Upper lobe of right lung (tissue), 1 donor: ENCODE measurements at places on chromosomes 7 and 10.

DNA sequence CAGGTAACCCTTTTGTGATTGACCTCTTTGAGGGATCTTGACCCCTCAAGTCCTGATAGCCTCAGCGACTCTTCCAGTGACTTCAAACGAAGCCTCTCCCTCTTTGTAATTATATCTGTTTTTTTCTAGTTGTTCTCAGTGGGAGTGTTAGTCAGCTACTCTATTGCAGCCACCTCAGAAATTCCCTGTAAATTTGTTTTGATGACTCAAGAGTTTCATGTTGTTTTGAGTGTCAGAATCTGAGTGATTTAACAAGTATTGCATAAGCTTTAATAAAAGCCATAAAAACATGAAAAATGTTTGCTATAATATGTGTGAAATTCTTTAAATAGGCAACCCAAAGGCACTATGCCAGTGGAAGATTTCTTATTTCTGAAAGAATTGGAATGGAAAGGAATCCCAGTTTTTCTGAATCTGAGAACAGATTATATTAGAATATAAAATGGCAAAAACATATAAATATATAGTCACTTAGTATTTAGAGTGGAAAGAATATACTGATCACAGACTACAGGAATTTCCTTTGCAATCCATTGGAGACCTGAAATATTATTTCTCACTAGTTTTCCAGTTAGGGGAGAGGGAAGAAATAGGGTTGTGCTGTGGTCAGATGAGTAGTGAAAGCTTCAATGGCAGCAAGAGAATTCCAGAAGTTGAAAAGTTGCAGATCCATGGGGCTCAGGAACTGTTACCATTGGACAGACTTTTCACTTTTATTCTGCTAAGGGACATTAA lies 94.4 kb upstream of the SEMA3C start:
- no peak for DNase-seq

DNA sequence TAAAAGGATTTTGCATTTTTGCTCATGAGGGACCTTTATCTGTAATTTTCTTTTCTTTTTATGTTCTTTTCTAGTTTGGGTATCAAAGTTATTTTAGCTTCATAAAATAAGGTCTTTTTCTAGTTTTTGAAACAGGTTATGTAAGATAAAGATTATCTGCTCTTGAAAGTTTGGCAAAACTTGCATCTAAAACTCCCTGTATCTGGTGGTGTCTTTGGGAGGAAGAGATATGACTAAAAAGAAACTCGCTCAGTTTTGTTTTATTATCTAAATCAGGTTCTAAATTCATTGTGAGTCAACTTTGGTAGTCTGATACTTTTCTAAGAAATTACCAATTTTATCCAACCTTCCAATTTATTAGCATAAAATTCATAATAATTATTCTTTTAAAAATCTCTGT lies 55.1 kb downstream of the VCL start:
- no peak for DNase-seq

- DNase-seq, result no peak
These were observed 33.5 kb upstream of the EN2 start for GRCh38 chr7:155424301-155425010.

- no peak for DNase-seq
These were observed 544.2 kb upstream of the PHF14 start for GRCh38 chr7:10429511-10429910.

DNA sequence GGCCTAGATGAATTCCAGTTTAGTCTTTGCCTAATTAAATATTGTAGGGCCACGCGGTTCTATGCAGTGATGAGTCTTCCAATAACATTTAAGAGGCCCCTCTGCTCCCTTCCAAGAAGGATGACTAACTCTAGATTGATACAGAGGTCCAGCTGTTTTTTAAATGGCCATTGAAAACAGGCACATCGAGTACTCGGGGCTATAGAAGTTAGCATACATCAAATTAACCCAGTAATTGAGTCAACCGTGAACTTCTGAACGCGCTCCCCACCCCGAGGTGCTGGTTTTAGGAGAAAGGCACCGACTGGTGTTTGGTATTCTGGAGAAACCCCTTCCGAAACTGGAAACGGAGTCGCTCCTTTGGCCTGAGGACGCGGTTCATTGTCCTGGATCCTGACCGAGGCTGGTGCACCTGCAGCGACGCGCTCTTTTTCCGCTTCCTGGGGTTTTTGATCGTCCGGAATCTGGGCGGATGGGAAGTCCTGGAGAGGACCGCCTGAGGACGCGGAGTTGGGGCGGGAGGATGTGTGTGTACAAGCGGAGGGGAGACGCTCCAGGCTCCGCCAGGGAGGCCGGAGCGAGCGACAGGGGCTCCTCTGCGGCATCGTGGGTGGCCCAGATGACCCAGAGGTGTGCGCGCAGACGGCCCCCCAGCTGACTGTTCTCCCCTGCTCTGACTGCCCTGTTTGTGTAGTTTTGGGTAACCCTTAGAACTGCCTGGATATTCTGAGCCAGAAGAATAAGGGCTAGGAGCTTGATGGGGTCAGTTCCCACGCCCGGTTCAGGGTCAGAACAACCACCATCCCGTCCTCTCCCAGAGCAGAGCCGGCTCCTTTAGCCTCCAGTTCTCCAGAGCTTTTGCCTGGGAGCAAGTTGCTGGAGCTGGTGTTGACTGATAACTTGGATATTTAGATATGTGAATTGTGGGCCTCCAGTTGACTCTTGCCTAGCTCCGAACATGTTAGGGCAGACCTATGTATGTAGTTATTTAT lies 711 bp downstream of the FAM221A start:
- DNase-seq, result peak; percentile 86

DNA sequence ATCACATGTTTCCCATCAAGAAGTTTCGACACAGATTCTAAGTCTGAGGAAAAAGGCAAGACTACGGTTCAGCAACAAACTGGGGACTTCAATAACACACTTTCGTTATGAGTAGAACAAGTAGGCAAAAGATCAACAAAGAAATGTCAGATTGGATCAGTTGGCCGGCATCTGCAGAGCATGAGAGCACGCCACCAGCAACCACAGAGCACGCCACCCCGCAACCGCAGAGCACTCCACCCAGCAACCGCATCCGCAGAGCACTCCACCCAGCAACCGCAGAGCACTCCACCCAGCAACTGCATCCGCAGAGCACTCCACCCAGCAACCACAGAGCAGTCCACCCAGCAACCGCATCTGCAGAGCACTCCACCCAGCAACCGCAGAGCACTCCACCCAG lies 89.7 kb upstream of the FAM20C start:
- no peak for DNase-seq

- peak; percentile 73 for DNase-seq
These were observed 221.3 kb downstream of the ARHGAP12 start for GRCh38 chr10:31707093-31708039.

GRCh38 chr10:88097092-88097516 lies 233.7 kb downstream of the PTEN start:
- DNase-seq, result no peak

DNA sequence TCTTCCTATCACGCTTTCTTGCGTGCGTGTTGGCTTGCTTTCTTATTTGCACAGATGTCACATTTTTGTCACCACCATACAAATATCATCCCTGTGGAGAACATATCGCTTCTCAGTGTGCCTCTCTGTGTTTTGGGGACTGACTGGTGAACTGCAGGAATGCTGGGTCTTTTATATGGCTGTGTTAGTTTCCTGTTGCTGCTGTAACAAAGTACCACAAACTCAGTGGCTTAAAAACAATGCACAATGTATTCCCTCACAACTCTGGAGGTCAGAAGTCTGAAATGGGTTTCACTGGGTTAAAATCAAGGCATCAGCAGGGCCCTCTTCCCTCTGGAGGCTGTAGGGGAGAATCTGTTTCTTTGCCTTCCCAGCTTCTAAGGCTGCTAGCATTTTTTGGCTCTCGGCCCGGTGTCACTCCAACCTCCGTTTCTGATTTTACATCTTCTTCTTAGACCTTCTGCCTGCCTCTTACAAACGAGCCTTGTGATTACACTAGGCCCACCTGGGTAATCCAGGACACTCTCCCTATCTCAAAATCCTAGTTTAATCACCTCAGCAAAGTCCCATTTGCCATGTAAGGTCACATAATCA lies 82.0 kb downstream of the LRMDA start:
- DNase-seq, result no peak

DNA sequence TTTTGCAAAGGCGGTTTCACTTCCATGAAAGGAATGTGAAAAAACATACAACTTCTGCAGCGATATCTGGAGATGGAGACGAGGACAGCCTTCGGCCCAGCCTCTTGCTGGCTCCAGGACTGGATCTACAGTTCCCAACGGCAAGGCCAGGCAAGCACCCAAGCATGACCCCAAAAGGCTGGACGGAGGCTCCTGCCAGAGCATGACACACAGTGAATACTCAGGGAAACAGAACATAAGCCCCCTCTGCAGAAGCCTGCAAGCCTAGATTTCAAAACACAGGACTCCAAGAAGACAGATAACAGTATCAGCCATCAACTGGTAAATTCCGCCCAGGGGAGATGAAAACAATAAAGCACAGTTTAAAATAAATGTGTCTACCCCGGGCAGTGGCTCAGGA lies 3.3 kb upstream of the LRRC27 start:
- no peak for DNase-seq

- DNase-seq, result peak; percentile 54
These were observed 172.4 kb upstream of the ZMIZ1 start for GRCh38 chr10:78896159-78896928.

DNA sequence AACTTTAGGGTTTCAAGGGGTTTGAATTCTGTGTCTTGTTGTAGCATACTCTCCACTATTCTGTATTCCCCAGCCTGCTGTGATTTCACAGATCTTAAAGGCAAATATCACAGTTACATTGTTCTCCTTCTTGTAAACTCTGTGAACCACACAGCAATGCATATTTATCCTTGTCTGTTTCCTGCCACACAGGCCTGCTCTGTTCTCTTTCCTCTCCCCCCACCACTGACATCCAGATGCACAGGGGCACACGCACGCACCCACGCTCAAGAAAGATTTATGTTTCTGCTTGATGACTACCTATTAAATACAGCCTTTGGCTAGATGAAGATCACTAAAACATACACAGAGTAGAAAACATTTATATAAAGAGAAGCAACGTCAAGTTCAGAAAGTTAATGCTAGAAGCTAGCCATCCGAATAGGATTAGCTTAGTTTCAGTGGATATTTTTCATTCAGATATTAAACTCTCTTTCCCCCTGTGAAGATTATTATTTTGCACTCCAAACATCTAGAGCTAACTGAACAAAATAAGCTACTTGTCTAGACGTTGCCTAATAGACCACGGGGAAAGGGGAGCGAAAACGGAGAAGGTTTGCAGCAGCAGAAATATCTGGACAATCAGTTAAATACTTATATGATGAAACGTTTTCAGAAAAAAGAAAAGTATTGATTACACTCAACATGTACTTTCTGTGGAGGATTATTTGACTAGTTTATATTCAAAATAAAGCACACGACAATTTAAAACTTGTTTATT lies 193.1 kb upstream of the SEMA3C start:
- DNase-seq, result no peak

DNA sequence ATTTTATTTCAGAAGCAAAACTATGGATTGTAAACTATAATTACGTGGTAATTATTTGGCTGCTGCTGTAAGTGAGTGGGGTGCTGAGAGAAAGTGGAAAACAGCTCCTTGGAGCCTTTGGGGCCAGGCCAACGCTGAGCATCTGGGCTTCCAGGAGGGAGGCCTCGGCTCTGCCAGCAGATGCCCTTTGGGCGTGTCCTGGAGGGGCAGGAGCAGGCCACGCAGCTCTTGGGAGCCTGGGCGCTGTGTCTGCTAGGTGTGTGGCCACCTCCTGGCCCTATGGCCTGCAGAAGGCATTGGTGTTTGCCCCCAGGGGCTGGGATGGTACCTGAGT lies 423.3 kb downstream of the GLRX3 start:
- DNase-seq, result peak; percentile 50

- no peak for DNase-seq
These were observed 57.1 kb upstream of the BAMBI start for GRCh38 chr10:28620251-28620650.
